ENCODE measurements at places on chromosomes 11 and 22.

DNA sequence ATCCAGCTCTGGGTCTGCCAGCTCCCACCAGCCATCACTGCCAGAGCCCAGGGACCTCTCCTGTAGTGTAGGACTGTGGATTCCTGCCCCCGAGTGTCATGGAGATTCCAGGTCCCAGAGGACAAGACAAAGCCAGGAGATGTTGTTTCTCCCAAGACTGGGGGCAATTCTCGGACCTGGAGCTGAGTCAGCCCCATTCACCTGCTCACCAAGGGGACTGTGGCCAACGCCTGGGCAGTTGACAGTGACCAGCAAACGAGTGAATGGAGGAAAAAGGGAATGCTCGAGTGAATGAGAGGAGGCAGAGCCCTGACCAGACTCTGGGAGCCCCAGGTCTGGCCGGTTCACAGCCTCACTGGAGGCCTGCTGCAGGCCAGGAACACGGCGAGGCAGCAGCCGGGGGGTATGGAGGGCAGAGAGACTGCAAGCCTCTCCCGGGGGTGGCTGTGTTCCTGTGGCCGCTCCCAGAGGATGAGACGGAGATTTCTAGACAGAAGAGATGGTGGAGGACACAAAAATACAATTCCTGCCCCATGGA, 61.3 kb upstream of the PRR5 start:
- no peak for DNase-seq

GRCh38 chr22:20434773-20435172, 2.9 kb downstream of the SCARF2 start:
- DNase-seq, result no peak

DNA sequence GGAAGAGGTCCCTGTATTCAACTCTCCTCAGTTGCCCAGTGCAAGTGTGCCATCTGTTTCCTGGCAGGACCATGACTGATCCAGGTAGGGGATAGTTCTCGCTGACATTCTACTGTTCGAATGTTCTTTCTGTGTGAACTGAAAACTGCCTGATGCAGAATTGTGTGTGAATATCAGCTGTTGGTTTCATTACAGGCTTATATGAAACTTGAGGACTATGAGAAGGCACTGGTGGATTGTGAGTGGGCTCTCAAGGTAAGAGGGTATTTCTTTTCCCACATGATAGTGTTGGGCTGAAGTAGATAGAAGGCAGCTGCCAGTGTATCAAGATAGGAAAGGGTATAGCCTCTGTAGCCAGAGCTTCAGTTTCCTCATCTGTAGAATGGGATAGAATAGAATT, 15.3 kb downstream of the TTC12 start:
- no peak for DNase-seq

GRCh38 chr11:82546661-82547557, 186.8 kb downstream of the FAM181B start:
- no peak for DNase-seq

DNA sequence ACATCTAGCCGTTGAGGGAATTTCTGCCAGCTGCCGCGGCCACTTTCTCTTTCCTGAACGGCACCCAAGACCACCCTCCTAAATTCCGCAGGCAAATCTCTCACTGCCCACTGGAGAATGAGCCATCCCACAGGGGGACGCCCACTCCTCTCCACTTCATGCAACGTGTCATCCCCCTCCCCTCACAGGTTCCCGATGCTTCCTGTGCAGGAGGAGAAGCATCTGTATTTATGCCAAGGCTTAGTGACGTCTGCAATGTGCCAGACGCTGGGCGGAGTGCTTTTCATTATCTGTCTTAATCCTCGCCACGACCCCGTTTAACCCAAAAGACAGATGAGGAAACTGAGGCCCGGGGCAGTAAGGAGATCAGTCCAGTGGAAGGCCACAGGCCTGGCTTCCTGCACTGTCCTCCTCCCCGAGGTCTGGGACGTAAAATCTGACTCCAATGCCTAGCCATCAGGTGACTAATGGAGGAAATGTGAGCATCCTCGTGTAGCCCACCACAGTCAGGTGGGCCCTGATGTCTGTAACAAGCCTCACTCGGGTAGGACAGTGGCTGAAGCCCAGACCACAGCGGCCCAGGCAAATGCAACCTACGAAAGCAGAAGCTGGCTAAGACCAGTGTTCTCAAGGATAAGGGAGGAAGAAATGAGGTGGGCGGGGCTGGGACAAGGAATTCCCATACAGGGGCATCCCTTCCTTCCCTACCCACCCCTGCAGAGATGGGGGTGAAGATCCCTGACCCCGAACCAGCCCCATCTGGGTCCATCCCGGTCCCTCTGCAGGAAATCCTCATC, 23.1 kb downstream of the MN1 start:
- DNase-seq, result no peak

DNA sequence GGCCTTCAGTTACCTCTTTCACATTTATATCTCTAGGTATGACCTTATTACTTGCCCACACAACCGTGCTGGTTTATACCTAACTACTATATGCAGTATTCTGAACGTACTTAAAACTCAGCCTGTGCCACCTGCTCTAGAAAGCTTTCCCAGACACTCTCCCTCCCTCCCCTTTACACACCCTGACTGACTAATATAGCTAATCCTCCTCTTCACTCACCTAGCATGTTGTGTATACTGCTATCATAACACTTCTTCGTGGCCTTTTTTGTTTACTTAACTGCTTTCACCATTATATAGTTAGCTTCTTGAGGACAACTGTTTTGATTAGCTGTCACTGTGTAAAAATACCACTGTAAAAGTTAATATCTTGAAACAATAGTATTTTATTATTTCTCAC, 23.5 kb downstream of the RNF214 start:
- no peak for DNase-seq

DNA sequence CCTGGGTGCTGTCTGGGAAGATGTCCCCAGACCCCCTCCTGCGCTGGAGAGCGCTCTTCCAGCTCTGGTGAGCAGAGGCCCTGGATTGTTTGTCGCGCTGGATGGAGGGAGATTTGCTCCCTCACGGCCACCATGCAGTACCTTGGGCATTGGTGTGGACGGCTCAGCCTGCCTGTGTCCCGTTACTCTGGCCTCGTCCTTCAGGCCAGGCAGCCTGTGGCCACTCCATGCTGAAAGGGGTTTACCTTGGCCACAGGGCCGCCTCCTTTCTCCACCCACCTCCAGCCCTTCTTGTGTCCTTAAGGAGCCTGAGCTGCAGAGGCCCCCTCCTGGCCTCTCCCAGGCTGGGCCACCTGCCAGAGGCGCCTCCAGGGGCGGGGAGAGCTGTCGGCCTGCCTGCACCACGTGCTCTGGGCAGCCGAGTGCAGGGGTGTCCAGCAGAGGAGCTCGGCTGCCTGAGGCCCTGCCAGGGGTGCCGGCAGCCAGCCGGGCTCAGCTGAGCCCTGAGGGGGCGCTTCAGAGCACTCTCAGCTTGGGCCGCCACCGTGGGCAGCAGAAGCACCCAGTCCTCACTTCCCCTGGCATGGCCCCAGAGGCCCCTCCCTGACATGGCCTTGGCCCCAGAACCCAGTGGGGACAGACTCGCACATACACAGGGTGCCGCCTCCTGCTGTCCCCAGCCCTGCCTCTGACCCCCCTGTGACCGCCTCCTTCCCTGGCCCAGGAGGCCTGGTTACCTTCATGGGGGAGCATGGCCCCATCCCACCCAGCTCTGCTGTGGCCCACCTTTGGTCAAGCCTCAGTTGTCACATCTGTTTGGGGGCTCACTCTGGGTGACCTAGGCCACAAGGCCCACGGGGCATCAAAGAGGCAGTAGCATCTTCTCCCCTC, 3.4 kb downstream of the CCND1 start:
- no peak for DNase-seq
